ENCODE measurements at places on chromosomes 11 and 22. TPM values are rescaled to one million over a fixed set of nuclear protein-coding genes. Genes with fewer than 3 reads are reported as not detected.

SMC1B gene
- not detected for total RNA-seq

MMP8 gene
- total RNA-seq, result 2.3 TPM

POLR3H gene
- 42.0 TPM for total RNA-seq

MUC5B gene
- not detected for total RNA-seq

LRRC75B gene
- 6.4 TPM for total RNA-seq

APOA4 gene
- not detected for total RNA-seq

OAF gene
- total RNA-seq, result 30.0 TPM

POU2AF2 gene
- total RNA-seq, result not detected

SEPTIN3 gene
- 5.1 TPM for total RNA-seq

RAB36 gene
- total RNA-seq, result 10.8 TPM

SLC22A25 gene
- total RNA-seq, result not detected

P4HA3 gene
- 3.5 TPM for total RNA-seq

SGSM1 gene
- not detected for total RNA-seq

FJX1 gene
- total RNA-seq, result 19.6 TPM

MYRF gene
- total RNA-seq, result 0.32 TPM

OR56A1 gene
- not detected for total RNA-seq

GAL3ST1 gene
- not detected for total RNA-seq

LMO2 gene
- total RNA-seq, result not detected

TSPAN18 gene
- 3.6 TPM for total RNA-seq

P2RX3 gene
- not detected for total RNA-seq

TMEM121B gene
- not detected for total RNA-seq

MIAT gene
- total RNA-seq, result 1.8 TPM

OR56B1 gene
- 0.12 TPM for total RNA-seq

FAM83F gene
- total RNA-seq, result under 0.01 TPM

PMM1 gene
- total RNA-seq, result 27.6 TPM

TNRC6B gene
- total RNA-seq, result 28.1 TPM

ART5 gene
- 0.81 TPM for total RNA-seq

HSPB2 gene
- 2.6 TPM for total RNA-seq

Data from hair follicle dermal papilla cell (primary cell).